ENCODE measurements at places on chromosomes 16 and 17.
A peak's percentile ranks its signal among the peaks of the same experiment; 100 is the strongest.

GRCh38 chr17:49466436-49466835, 28.7 kb upstream of the NGFR start:
- DNase-seq = no peak

- DNase-seq = no peak
Observed at GRCh38 chr17:33049781-33050414, 58.3 kb downstream of the SPACA3 start.

- no peak for DNase-seq
Observed at GRCh38 chr17:78412403-78412802, 34.0 kb downstream of the PGS1 start.

- no peak for DNase-seq
Observed at GRCh38 chr17:75064867-75065561, 18.0 kb downstream of the KCTD2 start.

DNA sequence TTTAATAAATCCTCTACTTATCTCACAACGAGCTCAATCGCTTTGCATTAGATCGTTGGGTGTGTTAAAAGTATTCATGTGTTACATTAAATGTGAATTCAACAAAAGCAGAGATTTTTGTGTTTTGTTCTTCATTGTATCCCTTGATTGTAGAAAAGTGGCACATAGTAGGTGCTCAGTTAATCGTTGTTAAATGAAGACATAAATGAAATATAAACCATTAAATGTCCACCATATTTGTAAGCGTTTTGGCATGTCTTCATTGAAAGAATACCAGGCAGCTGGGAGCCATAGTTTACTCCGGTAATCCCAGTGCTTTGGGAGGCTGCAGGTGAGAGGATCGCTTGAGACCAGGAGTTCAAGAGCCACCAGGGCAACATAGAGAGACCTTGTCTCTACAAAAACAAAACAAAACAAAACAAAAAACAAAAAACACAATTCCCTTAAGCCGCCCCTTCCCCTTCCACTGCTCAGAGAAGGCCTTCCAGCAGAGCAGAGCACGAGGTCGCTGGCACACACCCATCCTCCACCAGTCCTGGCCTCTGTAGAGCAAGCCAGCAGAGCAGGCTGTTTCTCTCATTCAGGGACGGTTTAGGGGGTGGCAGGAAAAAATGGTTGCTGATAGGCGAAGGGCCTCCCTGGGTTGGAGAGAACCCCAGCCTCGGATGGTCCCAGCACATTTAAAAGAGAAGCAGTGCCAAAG, 673 bp upstream of the CHD9 start:
- no peak for DNase-seq

DNA sequence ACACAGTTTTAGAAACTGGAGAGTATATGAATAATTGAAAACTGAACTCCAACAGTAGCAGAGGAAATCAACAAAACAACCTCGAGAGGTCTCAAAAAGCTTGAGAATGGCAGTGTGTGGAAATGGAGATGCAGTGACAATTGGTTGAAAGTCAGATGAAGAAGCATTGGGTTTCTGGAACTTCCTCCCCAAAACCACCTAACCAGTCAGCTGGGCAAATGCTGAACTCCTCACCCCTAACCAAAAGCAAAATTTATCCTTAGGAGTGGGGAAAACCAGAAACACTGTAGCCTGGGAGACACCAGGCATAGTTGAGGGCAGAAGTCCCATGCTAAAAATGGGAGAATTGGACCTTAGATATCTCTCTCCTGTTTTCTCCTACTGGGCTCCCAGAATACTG, 109.9 kb downstream of the TANC2 start:
- DNase-seq = no peak

DNA sequence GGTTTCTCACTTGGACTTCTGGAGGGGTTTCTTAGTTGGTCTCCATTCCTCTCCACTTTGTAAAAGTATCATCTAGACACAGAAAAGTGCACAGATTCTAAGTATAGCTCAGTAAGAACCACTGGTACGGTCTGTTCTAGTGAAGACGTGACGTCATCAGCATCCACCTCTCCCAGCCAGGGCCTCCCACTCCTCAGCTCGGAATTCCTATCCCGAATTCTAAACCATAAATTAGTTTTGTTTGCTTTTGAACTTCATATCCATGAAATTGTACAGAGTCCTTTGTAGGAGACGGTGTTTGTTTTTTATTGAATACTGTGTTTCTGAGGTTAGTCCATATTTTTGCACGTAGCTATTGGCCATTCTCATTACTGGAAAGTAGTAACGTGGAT, 25.5 kb downstream of the FOXK2 start:
- no peak for DNase-seq

DNA sequence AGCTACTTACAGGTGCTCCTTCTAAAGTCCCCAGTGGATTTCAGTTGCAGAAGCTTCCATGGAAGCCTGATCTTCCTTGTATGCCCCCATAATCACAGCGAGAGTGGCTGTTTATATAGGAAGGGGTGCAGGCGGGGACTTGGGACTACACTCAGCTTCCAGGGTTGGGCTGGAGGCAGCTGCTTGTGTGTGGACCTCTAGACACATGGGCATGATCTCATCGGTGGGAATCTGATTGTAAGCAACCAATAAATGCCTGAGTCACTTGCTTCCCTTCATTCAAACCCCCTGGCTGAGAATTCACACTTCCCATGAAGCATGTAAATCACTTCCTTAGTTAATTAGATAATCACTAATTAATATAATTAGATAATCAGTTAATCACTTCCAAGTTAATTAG, 1.0 kb upstream of the KRT20 start:
- DNase-seq = no peak

GRCh38 chr16:19771796-19772195, 53.7 kb downstream of the IQCK start:
- no peak for DNase-seq

DNA sequence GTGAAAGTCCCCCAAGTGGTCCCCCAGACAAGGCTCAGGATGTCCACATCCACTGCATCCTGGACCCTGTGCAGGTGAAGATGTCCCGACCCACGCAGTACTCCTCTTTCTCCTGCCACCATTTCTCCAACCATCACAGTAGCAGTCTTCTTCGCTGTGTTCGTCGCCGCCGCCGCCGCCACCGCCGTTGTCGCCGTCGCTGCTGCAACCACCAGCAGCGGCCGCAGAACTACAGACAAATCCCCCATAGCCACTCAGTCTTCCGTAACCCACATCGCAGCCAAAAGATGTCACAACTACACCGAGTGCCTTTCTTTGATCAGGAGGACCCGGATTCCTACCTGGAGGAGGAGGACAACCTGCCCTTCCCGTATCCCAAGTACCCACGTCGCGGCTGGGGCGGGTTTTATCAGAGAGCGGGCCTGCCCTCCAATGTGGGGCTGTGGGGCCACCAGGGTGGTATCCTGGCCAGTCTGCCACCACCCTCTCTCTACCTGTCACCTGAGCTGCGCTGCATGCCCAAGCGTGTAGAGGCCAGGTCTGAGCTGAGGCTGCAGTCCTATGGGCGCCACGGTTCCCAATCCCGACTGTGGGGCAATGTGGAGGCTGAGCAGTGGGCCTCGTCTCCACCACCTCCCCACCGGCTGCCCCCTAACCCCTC, 917 bp downstream of the SPEM2 start:
- DNase-seq = no peak

DNA sequence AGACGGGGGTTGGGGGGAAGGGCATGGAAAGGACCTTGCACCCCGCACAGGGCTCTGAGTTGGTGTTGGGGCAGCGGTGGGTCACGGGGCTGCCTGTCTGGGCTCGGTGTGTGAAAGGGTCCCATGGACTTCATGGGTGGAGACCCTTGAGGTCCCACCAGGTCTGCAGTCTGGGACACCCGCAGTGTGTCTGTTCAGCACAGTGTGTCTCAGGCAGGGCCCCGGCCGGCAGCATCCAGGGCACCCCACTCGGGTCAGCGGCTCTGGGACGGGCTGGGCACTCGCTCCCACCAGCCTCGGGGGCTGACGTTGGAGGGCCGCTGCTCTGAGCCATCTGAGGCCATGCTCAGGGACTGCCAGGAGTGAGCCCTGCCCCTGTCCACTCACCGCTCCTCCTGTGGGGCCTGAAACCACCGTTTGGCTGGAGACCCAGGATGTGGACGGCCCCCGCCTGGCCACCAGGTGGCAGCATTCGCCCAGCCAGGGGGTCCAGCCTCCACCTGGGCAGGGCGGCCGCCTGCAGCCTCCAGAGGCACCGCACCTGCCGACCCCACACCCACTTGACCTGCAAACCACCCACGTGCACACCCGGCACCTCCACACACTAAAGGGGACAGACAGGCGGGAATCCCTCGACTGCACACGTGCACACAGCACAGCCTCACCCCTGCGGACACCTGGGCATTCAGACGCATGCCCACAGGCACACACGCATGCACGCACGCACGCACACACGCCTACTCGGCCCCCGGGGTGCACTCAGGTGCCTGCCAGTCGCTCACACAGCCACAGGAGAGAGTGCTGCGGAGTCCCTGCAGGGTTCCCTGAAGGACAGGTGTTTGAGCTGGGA, 10.1 kb upstream of the ZFPM1 start:
- DNase-seq = peak; percentile 54

GRCh38 chr17:19579192-19579761, 45.6 kb downstream of the SLC47A1 start:
- no peak for DNase-seq

- no peak for DNase-seq
Observed at GRCh38 chr16:49588026-49588425, 214.4 kb downstream of the C16orf78 start.

Data from GOT3 (cell line).